ENCODE measurements at places on chromosomes 2 and 18.

DNA sequence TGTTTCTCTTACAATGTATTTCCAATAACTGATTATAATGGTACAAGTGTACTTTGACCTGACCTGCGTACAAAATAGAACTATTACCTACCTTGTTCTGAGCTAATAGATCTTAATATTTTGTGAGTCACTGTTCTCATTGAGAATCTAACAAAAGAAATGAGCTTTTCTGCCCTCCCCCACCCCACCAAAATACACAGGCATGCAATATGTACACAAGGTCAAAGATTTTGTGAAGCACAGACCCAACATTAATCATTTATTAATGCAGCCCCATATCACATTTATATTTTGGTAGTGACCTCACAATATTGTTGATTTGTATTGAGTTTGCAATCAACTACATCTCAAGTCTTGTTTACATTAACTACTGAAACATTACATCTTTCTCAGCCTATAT, 86.5 kb downstream of the CDH20 start:
- no peak for DNase-seq

GRCh38 chr2:36027616-36028015, 328.0 kb upstream of the CRIM1 start:
- DNase-seq, result no peak

GRCh38 chr2:179253226-179253625, 11.4 kb downstream of the SESTD1 start:
- DNase-seq, result no peak

GRCh38 chr2:177733-178132, 86.1 kb downstream of the SH3YL1 start:
- DNase-seq, result no peak

- no peak for DNase-seq
Measured at GRCh38 chr2:201890453-201890852, 84.1 kb downstream of the CDK15 start.

- no peak for DNase-seq
Measured at GRCh38 chr2:132503701-132504100, 87.1 kb downstream of the GPR39 start.

DNA sequence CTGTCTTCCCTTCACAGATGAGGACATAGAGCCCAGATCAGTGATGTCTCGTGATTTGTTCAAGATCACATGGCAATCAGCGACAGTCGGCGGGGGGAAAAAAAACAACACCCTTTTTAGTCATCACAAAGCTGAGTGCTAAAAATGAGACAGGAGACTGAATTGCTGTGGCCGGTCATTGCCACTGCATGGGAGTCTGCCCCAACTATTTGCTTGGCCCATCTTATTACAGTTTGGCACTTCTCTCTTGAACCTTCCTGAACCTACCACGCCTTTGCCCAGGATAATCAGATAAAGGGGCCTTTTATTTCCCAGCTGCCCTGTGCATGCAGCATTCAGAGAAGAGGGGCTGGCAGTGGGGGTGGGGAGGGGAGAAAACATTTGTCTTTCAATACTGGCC, 42.7 kb downstream of the SETBP1 start:
- no peak for DNase-seq

GRCh38 chr2:241762321-241762932, 14.2 kb upstream of the GAL3ST2 start:
- DNase-seq, result peak; percentile 17

- DNase-seq, result no peak
Measured at GRCh38 chr2:214775971-214776370, 33.5 kb downstream of the BARD1 start.

GRCh38 chr2:161207941-161208340, 47.7 kb downstream of the TANK start:
- no peak for DNase-seq

DNA sequence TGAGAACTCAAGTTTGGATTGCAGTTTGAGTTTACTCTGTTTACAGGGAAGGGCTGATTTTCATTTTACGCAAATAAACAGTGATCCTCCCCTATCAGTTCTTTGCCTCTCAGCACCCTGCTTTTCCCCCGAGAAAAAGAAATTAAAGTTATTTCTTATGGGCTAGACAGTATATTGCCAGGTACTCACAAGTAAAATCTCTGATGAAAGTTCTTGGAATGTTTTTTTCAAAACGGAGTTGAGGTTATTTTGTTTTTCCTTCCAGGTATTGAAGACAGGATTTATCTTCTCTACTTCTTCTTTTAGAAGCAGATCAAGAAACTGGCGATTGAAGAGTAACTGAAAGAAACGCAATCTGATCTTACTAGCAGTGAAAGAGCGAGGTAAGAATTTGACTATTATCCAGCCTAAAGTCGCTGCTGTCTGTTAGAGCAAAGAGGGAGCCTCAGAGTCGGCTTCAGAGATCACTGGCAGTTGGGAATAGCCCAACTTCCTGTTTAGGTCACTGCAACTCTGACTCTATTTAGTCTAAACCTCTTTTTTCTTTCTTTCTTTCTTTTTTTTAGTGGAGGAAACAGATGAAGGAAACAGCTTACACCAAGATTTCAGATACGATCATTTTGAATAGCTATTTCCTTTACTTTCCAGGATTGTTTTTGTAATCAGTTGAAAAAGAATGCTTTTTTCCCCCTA, at the start of gene TFPI:
TSS of gene TFPI (minus strand) at position 425 of the 693 bp plus-strand sequence. CDS start 50,667 bp downstream, outside the sequence.
- DNase-seq, result no peak

- DNase-seq, result no peak
Measured at GRCh38 chr2:234689911-234690379, 193.1 kb upstream of the ARL4C start.

All from T-helper 1 cell (primary cell).